ENCODE measurements at places on chromosomes 6 and 20.

GRCh38 chr6:83514466-83514865 is 2.1 kb downstream of the PRSS35 start:
- no peak for DNase-seq

DNA sequence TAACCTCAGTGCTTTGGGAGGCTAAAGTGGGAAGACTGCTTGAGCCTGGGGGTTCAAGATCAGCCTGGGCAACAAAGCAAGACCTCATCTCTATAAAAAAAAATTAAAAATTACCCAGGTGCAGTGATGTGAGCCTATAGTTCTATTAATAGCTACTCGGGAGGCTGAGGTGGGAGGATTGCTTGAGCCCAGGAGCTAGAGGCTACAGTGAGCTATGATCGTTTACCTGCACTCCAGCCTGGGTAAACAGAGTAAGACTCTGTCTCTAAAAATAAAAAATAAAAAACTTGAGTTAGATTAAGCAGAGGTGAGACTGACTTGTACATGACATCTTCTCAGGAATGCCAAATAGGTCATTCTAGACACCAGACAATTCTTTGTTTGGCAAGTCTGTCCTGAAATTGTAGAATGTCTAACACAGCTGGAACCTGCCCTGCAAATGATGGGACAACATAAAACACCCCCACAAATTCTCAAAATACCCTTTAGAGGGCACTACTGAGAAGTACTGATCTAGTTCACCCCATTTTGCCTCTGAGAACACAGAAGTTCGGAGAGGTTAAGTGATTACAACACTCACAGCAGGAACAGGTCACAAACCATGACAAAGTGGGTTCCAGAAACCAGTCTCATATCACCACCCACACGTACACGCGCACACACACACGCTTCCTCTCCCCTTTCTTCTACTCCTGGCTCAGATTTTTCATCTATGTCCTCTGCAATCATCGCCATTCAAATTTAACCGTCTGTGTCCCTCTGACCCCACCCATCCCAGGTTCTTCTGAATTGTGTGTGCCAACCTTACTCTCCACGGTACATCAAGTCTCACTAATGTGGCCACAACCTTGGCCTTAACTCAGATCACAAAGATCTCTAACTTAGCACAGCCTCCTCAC is 38.3 kb downstream of the ARHGAP18 start:
- DNase-seq = peak; percentile 70

GRCh38 chr6:99613705-99614429 is 7.2 kb downstream of the PRDM13 start:
- no peak for DNase-seq

DNA sequence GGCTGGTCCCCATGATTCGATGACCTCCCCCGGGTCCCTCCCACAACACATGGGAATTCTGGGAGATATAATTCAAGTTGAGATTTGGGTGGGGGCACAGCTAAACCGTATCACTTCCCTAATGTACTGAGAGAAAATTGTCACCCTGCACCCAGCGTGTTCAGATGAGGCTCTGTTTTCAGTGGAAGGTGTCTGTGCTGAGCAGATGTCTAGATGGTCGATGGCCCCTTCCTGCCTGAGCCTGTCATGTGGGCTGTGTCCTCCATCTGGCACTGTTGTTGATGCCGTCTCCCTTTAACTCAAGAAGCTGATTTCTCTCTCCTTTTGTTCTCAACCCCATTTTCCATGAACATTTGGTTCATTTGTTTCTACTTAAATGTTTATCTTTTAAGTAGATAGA is 37.0 kb downstream of the TMEM181 start:
- DNase-seq = no peak

DNA sequence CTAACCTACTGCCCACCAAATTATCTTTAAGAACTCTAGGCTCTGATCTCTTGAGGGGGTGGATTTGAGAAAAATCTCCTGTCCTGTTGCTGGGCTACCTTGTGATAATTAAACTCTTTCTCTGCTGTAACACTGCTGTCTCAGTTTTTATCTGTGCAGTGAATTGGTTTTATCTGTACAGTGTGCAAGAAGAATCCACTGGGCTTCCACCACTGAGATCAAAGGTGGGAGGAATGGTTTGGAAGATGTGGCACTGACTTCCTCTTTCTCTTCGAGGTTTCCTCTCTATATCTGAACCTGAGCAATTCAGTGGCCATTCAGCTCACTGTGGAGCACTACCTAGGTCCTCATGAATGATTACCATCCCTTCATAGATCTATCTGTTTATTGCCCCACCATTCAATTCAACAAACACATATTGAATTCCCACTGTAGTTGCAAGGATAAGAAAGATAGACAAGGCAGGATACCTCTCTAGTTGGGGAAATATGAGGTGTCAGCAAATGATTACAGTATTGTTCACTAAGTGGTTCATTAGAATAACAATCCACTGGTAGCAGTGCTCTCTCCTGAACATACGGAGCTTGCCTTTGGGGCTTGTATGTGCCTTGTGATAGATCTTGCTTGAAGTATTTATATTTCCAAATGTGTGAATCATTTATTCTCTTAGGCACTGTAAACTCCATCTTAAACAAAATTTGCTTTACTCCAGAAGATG is 172.1 kb upstream of the ARG1 start:
- DNase-seq = no peak

GRCh38 chr20:23135449-23136420 is 49.6 kb upstream of the CD93 start:
- DNase-seq = peak; percentile 52

DNA sequence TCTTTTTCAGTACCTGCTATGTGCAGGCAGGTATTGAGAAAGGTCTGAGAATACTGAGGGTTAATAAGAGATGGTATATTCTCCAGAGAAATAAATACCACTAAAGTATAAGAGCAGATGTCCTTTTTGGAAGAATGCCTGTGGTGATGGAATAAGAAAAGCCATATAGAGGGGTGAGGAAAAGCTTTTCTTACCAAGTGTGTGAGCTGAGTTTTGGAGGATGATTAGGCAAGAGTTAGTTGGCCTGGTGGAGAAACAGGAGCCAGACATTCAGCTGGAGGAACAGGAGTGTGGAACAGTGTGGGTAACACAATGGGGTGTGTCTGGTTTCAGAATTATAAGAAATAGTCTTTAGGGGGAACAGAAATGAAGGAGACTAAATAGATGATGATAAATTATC is 19.9 kb downstream of the ZNF451 start:
- DNase-seq = no peak

DNA sequence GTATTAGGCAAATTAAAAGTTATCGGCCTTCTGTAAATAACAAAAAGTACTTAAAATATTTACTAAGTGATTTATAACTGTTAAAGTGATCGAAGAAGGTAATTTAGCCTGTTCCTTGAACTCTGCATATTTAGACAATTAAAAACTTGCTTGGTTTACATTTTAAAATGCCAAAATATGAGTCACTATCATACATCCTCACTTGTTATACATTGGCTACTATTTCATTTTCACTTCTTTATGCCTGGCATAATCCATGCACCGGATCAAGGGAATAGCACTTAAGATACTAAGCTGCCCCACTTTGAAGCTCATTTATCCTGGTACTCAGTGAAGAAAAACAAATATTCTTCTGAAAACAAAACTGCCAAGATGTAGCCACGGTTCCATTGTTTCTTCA is 344.6 kb downstream of the UBE3D start:
- no peak for DNase-seq

All from CD4-positive, alpha-beta T cell treated with Interleukin-15 for 1 hour (primary cell).